ENCODE measurements at places on chromosomes 11 and 22. TPM values are rescaled to one million over a fixed set of nuclear protein-coding genes. Genes with fewer than 3 reads are reported as not detected.

KCNE3 gene
- total RNA-seq = 1.1 TPM

TRPC6 gene
- under 0.01 TPM for total RNA-seq

SYT13 gene
- not detected for total RNA-seq

DNAJB13 gene
- total RNA-seq = not detected

OR5A1 gene
- not detected for total RNA-seq

OR51F2 gene
- total RNA-seq = not detected

IGSF9B gene
- total RNA-seq = under 0.01 TPM

Measured in melanocyte of skin (primary cell).